ENCODE measurements at places on chromosomes 11 and 22.

DNA sequence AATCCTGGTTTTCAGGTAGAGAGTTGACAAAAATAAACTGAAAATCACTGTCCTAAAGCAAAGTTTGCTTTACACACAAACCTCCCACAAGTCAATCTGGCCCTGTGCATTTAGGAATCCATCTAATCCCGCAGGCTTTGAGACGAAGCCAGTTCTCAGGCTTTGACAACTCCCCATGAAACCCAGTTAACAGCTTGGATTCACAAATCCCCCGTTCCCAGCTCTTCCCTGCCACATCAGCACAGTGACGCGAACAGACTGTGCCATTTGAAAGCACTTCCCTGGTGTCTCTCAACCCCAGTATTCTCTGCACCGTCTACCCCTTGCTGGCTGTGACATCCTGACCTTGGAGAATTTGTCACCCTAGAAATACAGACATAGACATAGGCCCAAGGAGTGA, 117.8 kb downstream of the OPCML start:
- DNase-seq = no peak

GRCh38 chr11:62961017-62961570, 23.7 kb downstream of the SLC22A6 start:
- no peak for DNase-seq

DNA sequence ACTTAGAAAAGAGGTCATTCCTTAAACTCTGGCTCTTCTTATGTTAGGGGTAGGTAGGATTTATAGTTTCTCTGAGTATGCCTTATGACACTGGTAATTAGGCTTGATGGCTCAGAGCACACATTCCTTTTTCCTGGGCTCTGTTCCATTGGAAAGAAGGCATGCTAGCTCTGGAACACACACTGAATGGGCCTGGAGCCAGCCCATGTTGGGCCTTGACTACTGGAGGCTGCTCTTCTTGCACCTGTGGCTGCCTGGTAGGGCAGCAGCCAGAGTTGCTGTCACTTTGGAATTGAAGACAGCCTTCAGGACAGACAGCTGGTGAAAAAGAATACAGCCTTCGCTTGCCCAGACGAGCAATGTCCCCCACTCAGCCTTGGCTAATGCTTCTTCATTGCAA, 18.2 kb downstream of the MCAM start:
- no peak for DNase-seq

DNA sequence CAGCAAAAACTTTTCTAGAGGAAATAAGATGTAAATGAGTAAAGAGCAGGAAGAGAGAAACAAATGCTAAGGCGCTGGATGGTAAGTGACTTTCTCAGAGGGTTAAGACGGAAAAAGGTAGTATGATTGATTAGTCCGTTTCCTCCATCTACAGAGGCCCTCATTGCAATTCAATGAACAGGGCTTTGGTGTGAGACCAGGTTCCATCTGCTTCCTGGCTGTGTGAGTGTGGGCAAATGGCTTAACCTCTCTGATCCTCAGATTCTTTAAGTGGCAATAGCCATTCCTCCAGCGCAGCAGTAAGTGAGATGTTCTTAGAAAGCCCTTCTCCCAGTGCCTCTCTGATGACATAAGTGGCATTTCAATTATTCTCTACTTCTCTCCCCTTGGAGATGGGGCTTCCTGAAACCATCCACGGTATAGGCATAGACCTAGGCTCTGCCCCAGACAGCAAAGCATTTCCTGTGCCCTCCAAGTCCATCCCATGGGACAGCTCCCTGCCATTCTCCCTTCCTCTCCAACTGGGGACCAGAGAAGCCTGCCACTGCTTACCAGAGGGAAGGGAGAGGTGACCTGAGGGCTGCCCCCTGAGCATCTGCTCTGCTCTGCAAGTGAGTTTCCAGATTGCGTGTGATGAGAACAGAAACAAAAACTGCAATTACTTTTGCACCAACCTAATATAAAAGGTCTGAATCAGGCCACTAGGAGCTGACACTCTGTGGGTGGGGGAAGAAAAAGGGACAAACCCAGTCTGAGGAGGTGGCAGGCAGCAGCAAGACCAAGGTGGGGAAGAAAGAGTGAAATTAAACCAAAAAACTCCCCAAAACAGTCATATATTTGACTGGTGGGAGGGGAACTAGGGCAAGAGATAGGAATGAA, 12.7 kb upstream of the CD44 start:
- no peak for DNase-seq

DNA sequence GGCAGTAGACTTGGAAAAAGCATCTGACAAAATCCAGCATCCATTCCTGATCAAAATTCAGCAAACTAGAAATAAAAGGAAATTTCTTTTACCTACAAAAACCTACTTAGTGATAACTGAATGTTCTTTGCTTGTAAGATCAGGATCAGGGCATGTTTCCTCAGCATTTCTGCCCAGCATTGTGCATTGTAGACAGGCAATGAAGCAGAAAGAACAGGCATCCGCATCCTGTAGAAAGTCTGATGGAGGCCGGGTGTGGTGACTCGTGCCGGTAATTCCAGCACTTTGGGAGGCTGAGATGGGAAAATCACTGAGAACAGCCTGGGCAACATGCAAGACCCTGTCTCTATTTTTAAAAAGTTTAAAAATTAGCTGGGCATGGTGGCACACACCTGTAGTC, 32.5 kb upstream of the PANX2 start:
- DNase-seq = no peak

DNA sequence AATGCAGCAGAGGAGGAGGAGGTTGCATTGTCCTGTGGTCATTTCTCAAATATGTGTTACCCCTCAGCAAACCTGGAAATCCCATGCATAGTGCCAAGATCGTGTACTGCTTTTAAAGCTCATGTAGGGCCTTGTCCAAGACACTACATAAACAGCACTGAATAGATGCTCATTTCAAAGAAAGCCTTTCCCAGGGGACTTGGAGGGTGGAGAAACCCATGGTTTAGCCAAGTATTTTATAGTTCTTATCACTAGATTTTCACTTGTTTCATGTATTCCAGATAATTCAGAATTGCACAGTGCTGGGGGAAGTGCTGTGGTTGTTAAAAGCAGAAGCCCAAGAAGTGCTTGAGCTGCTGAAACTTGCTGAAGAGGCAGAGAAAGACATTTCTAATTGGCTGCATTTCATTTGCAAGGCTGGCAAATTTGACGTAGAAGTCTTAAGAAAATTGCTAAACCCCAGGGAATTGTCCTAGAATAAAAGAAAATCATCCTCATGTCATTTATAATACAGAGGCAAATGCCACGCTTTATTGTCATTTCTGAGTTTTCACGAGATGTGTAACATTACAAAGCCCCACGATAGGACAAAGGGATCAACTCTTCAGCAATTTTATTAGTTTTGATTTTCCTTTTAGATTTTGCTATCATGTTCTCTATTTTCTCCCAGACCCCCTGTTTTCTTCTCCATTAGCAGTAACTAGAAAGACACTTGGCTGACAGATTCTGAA, 20.1 kb downstream of the CSRP3 start:
- no peak for DNase-seq

- no peak for DNase-seq
These were observed 77.3 kb upstream of the HORMAD2 start for GRCh38 chr22:30002861-30003486.

DNA sequence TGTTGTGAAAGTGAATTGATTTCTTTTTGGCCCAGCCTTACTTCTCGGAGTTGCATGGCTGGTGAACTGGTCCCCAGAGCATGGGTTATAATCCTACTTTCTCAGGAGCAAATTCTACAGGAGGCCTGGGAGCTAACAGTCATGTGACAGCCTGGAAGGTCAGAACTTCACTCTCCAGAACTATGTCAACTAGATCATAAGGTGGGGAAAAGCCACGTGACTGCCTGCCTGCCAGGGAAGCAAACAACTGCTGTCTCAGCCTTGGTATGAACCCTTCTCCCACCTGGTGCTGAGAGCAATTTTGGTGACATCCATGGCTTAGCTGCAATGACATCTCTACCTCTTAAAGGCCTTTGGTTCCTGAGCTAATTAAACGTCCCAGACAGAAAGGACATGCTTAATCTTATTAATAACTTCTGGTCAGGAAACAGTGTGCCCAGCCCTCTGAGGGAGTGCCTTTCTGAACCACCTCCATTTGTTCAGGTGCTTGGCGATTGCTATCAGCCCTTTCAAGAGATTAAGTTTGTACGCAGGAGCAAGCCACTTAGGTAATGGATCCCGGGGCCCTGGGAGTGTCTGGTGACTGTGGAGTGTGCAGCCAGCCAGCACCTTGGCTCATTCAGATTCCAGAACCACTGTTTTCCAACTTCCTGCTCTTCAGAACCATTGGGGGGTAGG, 1.4 kb upstream of the CREB3L1 start:
- DNase-seq = no peak

GRCh38 chr22:45582955-45583320, 80.3 kb downstream of the FBLN1 start:
- DNase-seq = no peak

- DNase-seq = no peak
These were observed 31.9 kb downstream of the NUP50 start for GRCh38 chr22:45195616-45196015.

DNA sequence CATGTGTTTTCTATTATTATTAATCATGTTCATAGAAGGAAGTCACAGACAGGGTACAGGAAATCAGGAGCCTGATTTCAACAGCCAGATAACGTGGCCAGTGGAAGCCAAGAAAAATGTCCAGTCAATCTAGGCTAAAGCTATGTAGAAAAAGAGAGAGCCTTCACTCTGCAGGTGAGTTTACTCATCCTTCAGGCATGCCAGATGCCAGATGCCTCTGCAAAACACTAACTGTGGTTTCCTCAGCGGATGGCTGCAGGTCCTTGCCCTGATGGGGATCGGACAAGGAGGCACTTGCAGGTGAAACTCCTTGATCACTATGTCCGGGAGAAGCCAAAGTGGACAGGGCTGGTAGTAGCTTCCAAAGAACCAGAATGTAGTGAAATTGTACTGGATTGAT, 962.3 kb upstream of the RAG2 start:
- no peak for DNase-seq

- no peak for DNase-seq
These were observed 10.1 kb upstream of the DCPS start for GRCh38 chr11:126293726-126294125.

GRCh38 chr11:12161137-12161536, 50.7 kb downstream of the MICAL2 start:
- DNase-seq = no peak

- no peak for DNase-seq
These were observed 85.8 kb downstream of the RTL6 start for GRCh38 chr22:44412136-44412731.

- DNase-seq = no peak
These were observed 71.6 kb downstream of the ST3GAL4 start for GRCh38 chr11:126426820-126427749.
